ENCODE measurements at places on chromosomes 16 and 17.

GRCh38 chr16:71882505-71883167, 1.3 kb downstream of the ZNF821 start:
- peak; percentile 85 for DNase-seq

DNA sequence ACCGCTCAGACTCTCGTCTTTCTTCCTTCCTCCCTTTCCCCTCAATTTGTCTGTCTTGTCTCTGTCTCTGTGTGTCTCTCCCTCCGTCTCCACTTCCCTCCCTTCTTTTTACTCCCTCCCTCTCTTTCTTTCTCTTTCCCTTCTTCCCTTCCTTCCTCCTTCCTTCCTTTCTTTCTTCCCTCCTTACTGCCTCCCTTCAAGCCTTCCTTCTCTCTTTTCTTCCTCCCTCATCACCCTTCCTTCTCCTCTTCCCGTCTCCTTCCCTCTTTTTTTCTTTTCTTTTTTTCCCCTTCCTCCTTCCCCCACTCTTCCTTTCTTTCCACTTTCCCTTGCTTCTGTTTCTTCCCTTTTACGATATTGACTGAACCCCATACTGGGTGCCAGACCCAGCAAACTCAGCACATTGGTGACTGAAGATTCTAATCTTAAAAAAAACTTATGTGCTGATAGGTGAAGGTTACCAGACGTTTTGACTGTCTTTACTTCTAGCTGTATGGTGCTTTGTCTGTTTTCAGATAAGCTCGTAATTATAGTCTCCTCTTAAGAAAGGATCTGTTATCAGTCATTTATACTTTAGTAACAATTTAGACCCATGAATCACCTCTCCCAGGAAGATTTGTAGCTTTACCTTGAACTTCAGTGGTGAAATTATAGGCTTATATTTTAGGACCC, 481 bp upstream of the BRD7 start:
- peak; percentile 41 for DNase-seq

GRCh38 chr16:31695667-31696066, 168.0 kb downstream of the AHSP start:
- DNase-seq = peak; percentile 88

DNA sequence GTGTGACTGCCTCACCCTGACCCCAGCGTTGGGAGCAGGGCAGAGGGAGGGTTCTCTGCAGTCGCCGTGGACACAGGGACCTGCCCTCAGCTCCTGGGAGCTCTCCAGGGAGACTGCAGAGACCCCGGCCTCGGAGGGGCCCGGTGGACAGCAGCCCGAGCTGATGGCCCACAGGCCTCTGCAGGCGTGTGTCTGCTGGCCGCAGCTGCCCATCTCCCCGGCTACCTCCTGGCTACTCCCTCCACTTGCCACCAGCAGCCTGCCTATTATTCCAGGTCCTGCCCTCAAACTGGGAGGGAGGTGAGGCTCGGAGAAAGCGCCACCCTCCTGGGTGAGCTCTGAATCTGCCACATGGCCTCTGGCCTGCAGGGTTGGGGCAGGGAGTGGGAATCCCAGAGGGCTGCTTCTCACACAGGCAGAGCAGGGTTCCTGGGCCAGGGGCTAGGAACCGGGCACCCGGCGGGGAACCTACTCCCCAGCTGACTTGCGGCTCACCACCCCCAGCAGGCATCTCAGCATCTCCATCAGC, 7.2 kb downstream of the SLC16A5 start:
- no peak for DNase-seq

- DNase-seq = peak; percentile 67
Measured at GRCh38 chr17:27489045-27489715, 32.9 kb downstream of the KSR1 start.

DNA sequence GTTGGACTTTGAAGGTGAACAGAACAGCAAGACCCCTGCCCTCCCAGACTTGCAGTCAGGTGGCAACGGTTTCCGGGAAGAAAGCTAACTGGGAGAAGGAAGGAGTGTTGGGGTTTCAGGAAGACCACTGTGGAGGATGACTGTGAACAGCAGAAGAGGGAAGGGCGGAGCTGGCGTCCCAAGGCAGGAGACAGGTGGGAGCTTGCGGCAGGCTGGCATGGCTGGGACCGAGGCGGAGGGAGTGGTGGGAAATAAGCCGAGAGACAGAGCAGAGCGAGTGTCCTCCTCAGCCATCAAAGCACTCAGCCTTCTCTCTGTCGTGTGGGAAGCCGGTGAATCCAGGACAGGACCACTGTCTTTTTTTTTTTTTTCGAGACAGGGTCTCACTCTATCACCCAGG, 108.5 kb upstream of the CACNG5 start:
- no peak for DNase-seq

- DNase-seq = peak; percentile 40
Measured at GRCh38 chr16:89383095-89384003, 107.0 kb downstream of the ANKRD11 start.

- DNase-seq = no peak
Measured at GRCh38 chr17:2474371-2474770, 37.3 kb downstream of the METTL16 start.

DNA sequence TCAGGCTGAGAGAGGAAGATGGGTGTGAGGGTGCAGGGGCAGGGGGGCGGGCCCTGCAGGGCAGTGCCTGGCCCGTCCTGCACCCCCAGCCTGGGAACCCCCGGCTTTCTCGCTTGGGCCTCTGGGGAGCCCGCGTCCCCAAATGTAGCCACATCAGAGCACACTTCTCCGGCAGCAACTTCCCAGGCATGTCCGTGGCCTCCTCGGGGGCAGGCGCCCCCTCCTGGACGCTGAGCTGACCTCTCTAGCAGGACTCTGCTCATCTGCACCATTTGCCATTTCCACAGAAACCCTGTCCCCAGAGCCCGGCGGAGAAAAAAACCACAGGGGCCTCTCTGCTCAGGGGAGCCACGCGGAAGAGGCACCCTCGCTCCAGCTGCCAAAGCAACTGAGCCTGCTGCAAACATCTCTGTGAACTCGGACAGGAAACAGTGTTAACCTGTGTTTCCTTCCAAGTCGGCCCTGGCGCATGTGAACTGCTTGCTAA, 63.4 kb downstream of the KLHDC4 start:
- DNase-seq = peak; percentile 28

GRCh38 chr16:57576429-57576870, 34.0 kb downstream of the ADGRG5 start:
- peak; percentile 83 for DNase-seq

DNA sequence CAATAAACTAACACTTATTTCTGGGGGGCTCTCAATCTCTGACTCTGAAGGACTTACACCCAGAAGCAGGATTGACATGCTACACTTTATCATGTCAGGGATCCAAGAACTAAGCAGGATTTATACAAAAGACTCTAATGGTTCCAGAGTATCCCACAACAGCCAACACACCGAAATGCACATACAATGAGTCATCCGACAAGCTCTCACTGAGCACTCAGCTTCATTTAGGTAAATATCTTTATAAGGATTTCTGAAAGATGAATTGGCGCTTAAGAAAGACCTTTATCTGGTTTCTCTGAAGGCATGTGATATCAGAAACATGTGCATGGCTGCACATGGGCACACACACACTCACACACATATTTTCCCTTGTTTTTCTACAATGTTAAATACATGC, 77.2 kb downstream of the TOX3 start:
- no peak for DNase-seq

DNA sequence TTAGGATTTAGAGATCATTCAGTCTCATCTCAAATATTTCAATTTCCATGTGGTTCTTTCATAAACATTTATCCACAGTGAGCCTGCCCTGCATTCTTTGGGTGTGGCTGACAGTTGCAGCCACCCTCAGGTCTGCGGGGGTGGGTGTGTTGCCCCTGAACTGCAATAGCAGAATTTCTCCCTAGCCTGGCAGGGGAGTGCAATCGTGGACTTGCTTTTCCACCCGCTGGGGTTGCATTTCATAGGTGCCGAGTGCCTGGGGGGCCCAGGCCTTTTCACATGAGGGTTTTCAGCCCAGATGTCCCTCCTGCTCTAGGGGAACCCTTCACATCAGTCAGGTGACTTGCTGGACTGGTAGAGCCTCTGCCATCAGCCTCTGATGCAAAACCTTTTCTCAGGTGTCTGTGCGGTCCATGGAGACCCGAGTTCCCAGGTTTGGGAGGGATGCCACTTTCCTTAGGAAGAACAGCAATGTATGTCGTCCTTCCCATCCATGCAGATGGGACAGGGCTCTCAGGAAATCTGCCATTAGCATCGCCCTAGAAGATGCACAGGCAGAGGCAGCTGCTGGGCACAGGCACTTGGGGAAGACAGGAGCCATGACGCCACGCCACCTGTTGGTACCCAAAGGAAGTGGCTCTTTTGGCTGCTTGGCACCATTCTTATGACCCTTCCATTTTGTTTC, 2.4 kb upstream of the USP36 start:
- peak; percentile 72 for DNase-seq

- no peak for DNase-seq
Measured at GRCh38 chr16:14511800-14512135, 118.3 kb downstream of the PARN start.

DNA sequence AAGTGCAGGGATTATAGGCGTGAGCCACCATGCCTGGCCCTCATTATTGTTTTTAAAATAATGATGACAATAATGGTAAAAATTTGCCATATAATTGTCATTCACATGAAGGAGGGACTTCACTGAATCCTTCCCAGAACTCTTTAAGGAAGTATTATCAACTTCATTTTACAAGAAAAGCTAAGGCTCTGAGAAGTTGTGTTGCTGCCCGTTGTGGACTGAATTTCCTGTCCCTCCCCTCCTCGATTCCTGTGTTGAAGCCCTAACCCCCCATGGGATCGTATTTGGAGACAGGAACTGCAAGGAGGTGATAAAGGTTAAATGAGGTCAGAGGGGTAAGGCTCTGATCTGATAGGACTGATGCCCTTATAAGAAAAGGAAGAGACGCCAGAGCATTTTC, 458.0 kb downstream of the HAPSTR1 start:
- no peak for DNase-seq

DNA sequence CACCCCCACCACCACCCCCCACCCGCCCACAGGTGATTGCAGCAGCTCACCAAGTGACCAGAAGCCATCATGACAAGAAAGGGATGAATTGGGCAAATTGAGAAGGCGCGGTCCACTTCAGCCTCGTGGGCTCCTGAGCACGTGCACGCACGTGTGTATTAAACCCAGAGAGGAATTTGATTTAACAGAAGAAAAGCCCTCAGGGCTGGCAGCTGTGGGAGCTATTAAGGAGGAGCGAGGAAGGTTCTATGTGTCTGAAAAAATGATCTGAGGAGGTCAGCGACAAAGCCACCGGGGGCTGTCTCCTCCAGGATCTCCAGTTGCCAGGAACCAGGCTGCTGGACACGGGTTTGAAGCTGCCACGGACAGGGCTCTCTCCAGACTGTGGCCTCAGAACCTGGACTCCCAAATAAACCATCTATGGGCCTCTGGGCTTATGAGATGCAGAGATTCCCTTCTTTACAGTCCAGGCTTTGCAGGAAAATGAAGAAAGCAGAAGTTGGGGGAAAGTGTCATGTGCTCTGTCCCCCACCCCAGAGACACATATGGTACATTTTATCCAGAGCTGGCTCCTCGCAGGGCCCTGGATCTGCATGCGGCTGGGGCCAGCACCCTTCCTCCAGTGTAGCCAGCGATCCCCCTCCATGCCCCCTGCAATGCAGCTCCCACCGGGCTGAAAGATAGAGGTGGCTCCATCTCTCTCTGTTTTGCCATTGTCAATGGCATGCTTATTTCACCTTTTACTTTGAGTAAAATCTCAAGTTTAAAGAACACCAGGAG, 219.7 kb upstream of the RPL38 start:
- no peak for DNase-seq

- DNase-seq = no peak
Measured at GRCh38 chr17:31397256-31397939, 5.9 kb downstream of the RAB11FIP4 start.

DNA sequence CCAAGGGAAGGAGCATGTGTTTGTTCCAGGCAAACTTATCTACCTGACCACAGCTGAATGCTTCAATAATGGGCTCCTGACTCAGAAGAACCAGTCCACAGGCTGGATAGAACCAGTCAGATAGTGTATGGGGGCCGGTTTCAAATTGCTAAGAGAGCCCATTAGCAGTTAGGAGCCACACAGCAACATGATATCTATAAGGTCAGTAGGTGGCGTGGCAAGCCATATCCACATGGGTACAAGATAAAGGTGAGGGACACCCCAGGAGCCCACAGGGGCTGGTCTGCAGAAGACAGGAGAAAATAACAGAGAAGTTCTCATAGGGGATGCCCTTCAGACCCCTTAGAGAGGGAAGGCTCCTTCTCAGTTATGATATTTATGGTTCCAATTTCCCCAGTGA, 31.6 kb upstream of the CDRT15 start:
- DNase-seq = peak; percentile 7

DNA sequence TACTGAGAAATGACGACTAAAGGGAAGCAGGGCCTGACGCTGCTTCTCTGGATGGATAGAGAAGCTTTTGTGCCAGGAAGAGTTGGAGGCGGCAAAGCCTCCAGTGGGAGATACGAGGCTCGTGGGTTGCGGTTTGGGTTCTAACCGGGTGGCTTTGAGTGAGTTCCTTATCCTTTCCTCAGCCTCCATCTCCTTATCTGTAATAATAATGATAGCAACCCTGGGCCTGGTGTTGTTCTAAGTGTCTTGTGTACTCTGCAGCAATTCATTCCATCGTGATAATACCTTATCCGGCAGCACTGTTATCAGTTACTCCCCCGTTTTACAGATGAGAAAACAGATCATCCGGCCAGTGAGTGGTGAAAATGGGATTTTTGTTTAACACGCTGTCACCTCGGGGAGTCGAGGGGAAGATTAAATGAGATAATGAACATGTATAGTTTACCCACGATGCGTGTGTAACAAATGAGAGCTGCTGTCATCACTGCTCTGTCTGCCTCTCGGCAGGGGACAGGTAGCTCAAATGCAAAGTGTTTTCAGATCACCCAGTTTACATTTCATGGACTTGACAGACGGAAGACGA, 52.0 kb upstream of the LHX1 start:
- no peak for DNase-seq

DNA sequence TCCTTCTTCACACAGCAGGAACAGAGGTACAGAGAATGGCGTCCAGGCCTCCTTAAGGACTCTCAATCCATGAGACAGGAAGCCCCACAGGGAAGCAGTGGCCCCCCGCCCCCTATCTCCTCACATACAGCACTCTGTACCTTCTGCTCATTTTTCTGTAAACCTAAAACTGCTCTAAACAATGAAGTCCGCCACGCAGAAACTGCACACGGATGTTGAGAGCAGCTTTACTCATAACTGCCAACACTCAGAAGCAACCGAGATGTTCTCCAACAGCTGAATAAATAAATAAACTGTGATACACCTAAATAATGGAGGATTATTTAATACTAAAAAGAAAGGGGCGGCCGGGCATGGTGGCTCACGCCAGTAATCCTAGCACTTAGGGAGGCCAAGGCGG, 9.9 kb downstream of the TBC1D16 start:
- no peak for DNase-seq

DNA sequence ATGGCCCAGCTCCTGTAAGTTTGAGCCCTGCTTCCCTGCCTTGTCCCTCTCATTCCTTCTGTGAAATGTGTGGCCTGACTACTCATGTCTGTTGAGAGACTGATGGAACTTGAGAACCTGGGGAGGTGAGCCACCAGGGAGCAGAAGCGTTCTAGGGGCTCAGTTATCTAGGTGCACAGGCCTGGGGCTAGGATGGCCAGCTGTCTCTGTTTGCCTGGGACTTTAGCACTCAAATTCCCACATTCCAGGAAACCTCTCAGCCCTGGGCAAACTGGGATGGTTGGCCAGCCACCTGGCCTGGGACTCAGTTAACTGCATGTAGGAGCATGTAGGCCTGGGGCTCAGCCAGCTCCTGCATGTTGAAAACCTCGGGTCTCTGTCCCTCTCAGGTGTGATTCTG, 9.3 kb upstream of the EPN3 start:
- no peak for DNase-seq

GRCh38 chr17:81018044-81018802, 16.7 kb upstream of the BAIAP2 start:
- DNase-seq = peak; percentile 96

GRCh38 chr17:14474591-14474990, 173.7 kb downstream of the HS3ST3B1 start:
- DNase-seq = no peak
